ENCODE measurements at places on chromosomes 16 and 17. TPM values are rescaled to one million over a fixed set of nuclear protein-coding genes. Genes with fewer than 3 reads are reported as not detected.

GRCh38 chr17:43713494-43714162 lies 45.0 kb downstream of the SOST start:
- DNase-seq: no peak

DNA sequence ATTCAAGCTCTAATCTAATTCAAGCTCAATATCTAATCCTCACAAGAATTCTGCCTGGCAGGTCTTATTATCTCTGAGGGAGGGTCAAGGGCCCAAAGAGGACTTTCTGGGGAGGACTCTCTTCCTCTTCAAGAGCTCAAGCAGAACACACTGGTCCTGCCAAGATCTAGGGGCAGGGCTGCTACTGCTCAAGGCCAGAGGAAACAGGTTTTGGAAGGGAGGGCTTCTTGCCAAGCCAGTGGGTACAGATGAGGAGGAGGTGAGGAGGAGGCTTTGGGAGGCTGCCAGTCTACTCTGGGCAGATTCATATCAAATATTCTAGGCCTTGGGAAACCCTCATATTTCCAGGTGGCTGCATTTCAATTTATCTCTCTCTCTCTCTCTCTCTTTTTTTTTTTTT lies 51.8 kb upstream of the IL34 start:
- DNase-seq: no peak

- DNase-seq: peak; percentile 74
Observed at GRCh38 chr16:87966064-87966645, 14.9 kb downstream of the BANP start.

- DNase-seq: no peak
Observed at GRCh38 chr17:69084911-69085310, 24.2 kb upstream of the ABCA9 start.

GRCh38 chr17:64747938-64748540 lies 85.9 kb upstream of the SMURF2 start:
- no peak for DNase-seq

DNA sequence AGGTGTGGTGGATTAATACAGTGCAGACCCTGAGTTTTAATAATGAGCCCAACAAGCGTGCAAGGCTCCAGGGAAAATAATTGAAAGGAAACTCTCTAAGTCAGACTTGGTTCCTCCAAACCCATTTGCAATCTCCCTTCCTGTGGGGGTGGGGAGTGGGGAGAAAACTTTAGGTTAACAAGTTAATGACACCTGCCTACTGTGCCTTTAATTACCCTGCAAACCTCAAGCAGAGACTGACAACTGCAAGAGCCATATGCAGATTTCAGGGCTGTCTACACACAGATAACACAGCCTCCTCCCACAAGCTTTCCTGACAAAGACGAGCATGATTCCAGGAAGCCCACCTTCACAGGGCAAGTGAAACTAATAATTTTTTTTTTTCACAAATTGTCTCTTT lies 359.3 kb downstream of the HS3ST4 start:
- no peak for DNase-seq

- no peak for DNase-seq
Observed at GRCh38 chr17:9064311-9064834, 43.1 kb downstream of the NTN1 start.

DNA sequence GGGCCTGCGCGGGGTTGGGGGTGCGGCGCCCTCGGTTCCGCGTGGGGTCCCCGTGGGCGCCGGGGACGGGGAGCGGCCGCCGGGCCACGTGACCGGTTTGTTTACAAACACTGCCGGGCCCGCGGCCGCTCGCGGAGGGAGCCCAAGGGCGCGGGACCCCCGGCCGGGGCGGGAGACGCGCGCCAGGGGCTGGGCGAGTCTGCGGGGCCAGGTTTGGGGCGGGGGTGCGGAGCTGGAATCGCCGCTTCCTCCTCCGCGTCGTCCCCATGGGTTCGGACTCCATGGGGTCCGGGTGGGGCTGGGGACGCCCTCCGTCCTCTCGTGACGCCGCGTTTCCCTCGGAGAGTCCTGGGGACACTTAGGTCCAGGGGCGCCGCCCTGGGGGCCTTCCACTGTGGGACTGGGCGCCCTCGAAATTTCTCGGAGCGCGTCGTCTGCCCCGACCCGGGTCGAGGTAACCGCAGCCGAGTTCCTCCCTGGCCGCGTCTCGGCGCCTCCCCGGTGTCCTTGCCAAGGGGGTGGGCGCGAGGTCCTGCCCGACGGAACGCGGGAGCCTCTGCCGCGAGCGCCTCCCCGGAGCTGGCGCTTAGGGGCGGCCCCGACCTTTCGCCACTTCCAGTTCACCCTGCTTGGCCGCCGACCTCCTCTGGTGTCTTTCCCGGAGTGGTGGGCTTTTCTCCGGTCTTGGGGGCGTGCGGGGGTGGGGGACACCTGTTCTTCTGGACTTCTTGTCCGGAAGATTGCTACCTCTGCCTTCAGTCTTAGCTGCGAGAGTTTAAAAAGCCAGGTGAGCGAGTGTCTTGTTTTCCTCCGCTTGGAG lies 684 bp downstream of the YPEL2 start:
- peak; percentile 68 for DNase-seq

- DNase-seq: peak; percentile 69
Observed at GRCh38 chr16:84569382-84569987, 48.4 kb downstream of the COTL1 start.

GRCh38 chr17:1009229-1010085 lies 12.5 kb downstream of the TIMM22 start:
- DNase-seq: no peak

GRCh38 chr17:38369124-38369886 lies 17.7 kb downstream of the SOCS7 start:
- no peak for DNase-seq

The KRT20 gene
- polyA plus RNA-seq: 0.22 TPM

The TTLL6 gene
- not detected for polyA plus RNA-seq

The PYDC1 gene
- 0.92 TPM for polyA plus RNA-seq

The SDK2 gene
- polyA plus RNA-seq: 20.9 TPM

The ABI3 gene
- 3.2 TPM for polyA plus RNA-seq

The PIEZO1 gene
- polyA plus RNA-seq: 41.4 TPM

The TMEM220 gene
- polyA plus RNA-seq: 9.0 TPM
